Renal cortical epithelial cell (primary cell): ENCODE measurements at places on chromosomes 2 and 18. TPM values are rescaled to one million over a fixed set of nuclear protein-coding genes. Genes with fewer than 3 reads are reported as not detected.

The STAT1 gene
- total RNA-seq: 149 and 189 TPM in 2 replicates

- DNase-seq: no peak
These were observed 91.9 kb upstream of the FN1 start for GRCh38 chr2:215527736-215528135.

GRCh38 chr2:219386532-219387280, 1.0 kb downstream of the DNPEP start:
- DNase-seq: no peak

The AOX1 gene
- 8.0 and 60.4 TPM in 2 replicates for total RNA-seq

The DTNA gene
- 10.4 and 21.1 TPM in 2 replicates for total RNA-seq

The MOCOS gene
- total RNA-seq: 12.0 and 14.6 TPM in 2 replicates

DNA sequence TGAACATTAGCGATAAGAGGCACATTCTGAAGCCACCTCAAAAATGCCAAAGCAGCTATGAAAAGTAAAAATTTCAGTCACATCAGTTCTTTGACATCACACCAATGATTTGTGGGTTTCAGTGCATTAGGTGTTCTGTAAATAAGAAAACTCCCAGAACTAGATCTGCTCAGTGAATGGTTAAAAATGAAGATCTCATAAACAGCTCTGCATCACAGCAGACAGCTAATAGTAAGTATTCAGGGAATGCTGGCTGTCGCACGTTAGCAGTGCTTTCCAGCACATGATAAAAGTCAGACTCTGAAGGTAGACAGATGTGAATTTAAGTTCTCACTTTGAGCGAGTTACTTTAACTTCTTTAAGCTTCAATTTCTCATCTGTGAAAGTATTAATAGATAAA, 154.9 kb downstream of the SATB2 start:
- DNase-seq: peak; percentile 5

DNA sequence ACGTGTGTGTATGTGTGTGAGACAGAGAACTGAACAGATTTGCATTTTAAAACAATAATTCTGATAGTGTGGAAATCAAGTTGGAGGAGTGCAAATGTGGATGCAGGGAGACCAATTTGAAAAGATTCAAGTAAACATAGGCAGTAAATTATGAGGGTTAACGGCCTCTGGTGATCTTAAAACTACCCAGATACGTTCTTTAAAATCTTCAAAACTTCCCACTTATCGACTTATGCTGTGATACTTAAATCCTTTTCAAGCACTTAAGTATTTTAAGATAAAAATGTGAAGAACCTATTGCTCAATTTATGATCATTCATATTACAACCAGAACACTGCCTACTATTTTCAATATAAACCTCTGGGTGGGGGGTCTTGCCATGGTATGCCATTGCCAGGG, 37.7 kb upstream of the CDC42EP3 start:
- no peak for DNase-seq

- no peak for DNase-seq
These were observed 592.9 kb downstream of the SUCLG1 start for GRCh38 chr2:83866211-83866610.

DNA sequence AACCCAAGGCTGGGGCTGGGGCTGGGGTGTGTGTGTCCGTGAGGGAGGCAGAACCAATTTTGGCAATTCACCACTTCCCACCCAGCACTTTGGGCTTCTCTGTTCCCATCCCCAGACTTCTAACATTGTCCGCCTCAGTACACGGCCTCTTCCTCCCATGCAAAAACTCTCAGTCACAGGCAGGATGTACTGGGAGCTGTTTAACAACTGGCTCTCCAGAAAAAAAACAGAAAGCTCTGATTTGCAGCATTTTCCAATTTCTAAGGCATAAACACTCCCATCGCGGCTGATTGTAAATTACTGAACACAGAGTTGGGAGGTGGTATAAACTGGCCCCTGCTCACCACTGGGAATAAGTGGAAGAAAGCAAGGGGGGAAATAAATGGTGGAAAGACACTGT, 73.1 kb upstream of the MAP4K3 start:
- no peak for DNase-seq

DNA sequence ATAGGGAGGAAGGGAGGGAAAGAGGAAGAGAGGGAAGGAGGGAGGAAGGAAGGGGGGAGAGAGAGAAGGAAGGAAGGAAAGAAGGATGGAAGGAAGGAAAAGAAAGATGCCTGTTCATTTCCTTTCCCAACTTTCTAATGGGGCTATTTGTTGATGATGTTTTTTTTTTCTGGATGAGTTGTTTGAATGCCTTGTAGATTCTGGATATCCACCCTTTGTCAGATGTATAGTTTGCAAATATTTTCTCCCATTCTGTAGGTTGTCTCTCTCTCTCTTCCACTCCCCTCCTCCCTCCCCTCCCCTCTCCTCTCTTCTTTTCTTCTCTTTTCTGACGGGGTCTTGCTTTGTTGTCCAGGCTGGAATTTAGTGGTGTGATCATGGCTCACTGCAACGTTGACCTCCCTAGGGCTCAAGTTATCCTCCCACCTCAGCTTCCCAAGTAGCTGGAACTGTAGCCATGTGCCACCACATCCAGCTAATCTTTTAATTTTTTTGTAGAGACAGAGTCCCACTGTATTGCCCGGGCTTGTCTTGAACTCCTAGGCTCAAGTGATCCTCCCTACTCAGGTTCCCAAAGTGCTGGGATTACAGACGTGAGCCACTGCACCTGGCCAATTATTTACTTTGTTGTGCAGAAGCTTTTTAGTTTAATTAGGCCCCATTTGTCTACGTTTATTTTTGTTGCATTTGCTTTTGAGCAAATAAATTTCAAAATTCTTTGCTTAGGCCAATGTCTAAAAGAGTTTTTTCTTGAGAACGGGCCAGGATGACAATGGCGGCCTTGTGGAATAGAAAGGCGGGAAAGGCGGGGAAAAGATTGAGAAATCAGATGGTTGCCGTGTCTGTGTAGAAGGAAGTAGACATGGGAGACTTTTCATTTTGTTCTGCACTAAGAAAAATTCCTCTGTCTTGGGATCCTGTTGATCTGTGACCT, 57.3 kb upstream of the FAM117B start:
- DNase-seq: no peak

DNA sequence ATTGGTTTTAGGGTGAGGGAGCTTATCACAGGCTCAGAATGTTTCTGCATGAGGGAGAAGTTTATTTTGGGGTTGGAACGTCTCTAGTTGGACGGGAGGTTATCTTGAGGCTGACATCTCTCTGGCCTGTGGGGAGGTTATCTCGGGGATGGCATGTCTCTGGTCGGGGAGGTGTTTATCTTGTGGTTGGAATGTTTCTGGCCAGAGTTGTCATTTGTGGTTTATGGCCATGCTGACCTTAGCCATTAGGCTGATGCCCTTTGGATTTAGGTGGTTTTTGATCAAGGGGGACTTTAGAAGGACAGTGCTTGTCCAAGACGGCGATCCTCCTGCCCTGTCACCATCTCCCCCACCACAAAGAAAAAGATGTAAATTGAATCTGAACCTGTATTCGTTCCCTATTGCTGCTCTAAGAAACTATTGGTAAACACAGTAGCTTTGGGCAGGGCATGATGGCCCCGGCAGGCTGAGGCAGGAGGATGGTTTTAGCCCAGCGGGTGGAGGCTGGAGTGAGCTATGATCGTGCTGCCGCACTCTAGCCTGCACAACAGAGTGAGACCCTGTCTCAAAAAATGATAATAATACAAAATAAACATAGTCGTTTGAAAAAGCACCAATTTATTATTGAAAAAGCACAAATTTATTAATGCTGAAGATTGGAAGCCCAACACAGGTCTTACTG, 17.8 kb upstream of the MPPE1 start:
- DNase-seq: no peak

- peak; percentile 19 for DNase-seq
These were observed 389.5 kb upstream of the TNP1 start for GRCh38 chr2:217249121-217250012.

- no peak for DNase-seq
These were observed 30.7 kb downstream of the EFR3B start for GRCh38 chr2:25072606-25073005.

The CD226 gene
- 0.25 TPM in 1 of 2 replicates, not detected in the other for total RNA-seq

The DPP10 gene
- total RNA-seq: not detected in 2 replicates

The KCNJ13 gene
- 0.20 TPM in 1 of 2 replicates, not detected in the other for total RNA-seq

- DNase-seq: no peak
These were observed 52.5 kb downstream of the SDC1 start for GRCh38 chr2:20172273-20173055.

- DNase-seq: no peak
These were observed 914.1 kb upstream of the NXPH2 start for GRCh38 chr2:139694327-139694726.

The RAB27B gene
- 3.3 and 4.0 TPM in 2 replicates for total RNA-seq

The SCLY gene
- 18.2 and 18.6 TPM in 2 replicates for total RNA-seq

- DNase-seq: no peak
These were observed 127.5 kb upstream of the SLC1A4 start for GRCh38 chr2:64861452-64862397.

DNA sequence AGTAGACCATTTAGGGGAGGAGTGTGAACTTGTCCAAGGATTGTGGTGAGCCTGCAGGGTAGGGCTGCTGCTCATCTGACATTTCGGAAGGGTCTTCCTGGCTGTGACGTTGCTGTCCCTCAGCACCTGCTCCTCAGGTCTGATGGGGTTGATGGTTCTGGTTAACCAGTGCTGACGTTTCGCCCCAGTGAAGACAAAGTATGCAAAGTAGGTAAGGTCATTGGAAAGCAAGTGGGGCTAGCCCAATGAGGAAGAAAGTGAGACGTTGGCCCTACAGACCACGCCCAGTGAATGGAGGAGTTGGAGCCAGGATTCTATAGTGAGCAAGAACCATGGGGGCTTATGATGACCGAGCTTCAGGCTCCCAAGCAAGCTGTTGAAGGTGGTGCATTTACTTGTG, 33.4 kb upstream of the ZNF396 start:
- DNase-seq: peak; percentile 8

DNA sequence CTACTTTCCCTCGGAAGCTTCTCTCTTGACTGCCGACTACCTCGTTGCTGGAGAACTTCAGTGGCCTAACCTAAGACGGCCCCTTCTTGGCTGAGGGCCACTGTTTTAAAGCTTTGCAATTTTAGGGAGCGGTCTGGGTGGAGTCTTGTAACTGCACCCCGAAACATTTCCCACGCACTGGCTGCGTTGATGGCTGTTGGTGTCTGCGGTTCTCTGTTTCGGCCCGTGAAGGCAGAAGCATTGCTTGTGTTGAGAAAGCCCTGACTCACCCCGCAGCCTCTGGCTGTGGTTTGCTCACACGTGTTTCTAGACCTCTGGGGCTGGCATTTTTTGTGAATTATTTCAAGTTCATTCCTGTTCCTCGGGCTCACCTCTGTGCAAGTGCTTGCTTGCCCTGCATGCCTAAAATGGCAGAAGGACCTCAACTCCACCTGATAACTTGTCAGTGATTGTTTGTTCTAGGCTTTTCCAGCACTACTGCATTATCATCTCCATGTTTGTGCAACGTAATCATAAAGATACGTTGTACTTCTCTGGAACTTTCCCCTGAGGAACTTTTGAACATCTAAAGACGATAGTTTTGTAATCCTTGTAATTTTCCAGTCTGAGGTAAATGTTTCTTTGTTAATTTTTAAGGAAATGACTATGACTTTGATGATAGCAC, 94.2 kb upstream of the DLX2 start:
- no peak for DNase-seq
